Natural killer cell (primary cell): ENCODE measurements at places on chromosomes 3 and 15. TPM values are rescaled to one million over a fixed set of nuclear protein-coding genes. Genes with fewer than 3 reads are reported as not detected.

Gene PRKCD
- 36.3 TPM for total RNA-seq

DNA sequence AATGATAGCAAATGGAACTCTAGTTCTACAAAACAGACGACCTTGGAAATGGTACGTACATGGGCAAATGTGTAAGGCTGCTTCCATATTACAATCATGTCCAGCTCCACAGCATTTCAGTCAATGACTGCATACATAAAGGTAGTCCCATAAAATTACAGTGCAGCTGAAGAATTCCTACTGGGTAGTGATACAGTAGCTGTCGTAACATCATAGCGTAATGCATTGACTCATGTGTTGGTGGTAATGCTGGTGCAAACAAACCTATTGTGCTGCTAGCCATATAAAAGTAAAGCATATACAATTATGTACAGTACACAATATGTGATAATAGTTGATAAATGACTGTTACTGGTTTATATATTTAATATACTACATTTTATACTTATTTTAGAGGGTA lies 18.5 kb downstream of the TTC23 start:
- no peak for DNase-seq

Gene LRRIQ4
- not detected for total RNA-seq

DNA sequence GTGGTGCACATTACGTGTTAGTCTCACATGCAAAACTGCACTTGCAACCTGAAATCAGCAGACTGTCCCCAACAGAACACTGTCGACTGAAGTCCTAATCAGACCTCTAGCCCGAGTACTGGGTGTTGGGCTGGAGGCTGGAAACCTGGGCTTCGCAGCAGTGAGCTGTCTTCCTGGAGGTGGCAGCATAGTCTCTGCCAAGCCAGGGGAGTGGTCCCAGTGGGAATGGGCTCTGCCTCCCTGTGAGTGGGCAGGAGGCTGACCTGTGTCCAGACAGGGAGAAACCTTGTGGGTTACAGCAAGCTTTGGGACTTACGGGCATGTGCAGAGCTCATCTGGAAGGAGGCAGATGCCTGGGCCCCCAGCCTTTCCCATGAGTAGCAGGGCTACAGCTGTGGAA lies 38.2 kb upstream of the MYZAP start:
- DNase-seq: no peak

Gene PLA2G4D
- total RNA-seq: not detected

- no peak for DNase-seq
Observed at GRCh38 chr15:49731187-49732099, 110.6 kb downstream of the DTWD1 start.
